ENCODE measurements at places on chromosomes 2 and 18. TPM values are rescaled to one million over a fixed set of nuclear protein-coding genes. Genes with fewer than 3 reads are reported as not detected.

GRCh38 chr2:219453671-219454590, 19.3 kb downstream of the SPEG start:
- H3K27me3 ChIP-seq, result no peaks in the 10 kb centered on the region
- H3K27ac ChIP-seq, result no peak overlapping the region
- peaks cover 16% of the 10 kb centered on the region for H3K4me1 ChIP-seq
- H3K4me3 ChIP-seq, result no peak overlapping the region

DNA sequence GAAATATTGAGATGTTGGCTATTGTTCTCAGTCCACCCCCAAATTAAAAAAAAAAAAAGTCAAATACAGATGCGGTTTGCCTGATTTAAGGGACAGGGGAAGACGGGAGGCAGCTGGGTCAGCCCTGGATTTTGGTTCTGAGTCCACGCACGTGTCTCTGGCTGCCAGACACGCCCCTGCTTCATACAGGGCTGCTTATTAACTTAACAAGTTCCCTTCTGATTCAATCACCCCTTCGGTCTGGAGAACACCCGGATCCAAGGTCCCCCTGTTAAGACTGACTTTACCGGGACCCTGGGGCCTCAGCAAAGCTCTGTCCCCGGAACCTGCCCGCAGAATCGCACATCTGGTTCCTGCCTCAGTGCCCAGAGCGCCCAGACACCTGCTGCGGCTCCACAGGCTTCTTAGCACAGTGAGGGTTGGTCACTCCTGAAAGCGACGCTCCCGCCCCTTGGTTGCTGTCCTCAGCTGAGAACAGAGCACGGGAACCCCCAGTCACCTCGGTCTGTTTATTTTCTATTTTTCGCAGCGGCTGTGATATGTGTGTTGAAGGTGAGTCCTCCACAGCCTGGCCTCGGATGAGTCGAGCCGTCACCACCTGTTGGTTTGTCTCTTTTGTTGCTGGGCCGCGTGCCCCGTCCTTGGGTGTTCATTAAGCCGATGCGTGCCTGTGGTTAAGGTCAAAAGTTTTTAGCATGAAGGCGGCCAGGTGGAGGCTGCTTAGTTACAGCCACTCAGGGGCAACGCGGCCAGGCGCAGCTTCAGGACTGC, 57.2 kb downstream of the RTP5 start:
- DNase-seq, result no peak
- H3K4me3 ChIP-seq, result no peak overlapping the region
- H3K27me3 ChIP-seq, result no peaks in the 10 kb centered on the region
- no peak overlapping the region for H3K27ac ChIP-seq
- no peaks in the 10 kb centered on the region for H3K36me3 ChIP-seq

DNA sequence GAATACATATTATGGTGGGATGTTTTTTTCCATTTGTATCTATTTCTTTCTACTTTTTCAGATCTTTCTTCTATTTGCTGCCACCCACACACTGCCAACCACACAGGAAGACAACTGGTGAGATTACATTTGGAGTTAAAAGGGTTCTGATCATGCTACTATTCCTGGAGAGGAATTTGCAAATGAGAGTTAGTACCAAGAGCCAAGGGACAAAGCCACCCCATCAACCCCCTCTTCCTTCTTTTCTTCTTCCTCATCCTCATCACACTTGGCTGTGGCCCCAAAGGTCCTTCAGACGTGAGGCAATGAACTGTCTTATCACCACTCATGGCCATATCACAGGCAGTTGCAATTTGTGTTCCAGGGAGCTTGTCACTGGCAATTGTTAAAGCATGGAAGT, 215.6 kb upstream of the SLC14A2 start:
- H3K4me1 ChIP-seq, result no peaks in the 10 kb centered on the region
- H3K27ac ChIP-seq, result no peak overlapping the region
- DNase-seq, result no peak
- H3K27me3 ChIP-seq, result peaks cover 5% of the 10 kb centered on the region
- H3K4me3 ChIP-seq, result no peak overlapping the region

GRCh38 chr2:24076849-24077534, 866 bp upstream of the SF3B6 start:
- no peaks in the 10 kb centered on the region for H3K27me3 ChIP-seq
- H3K4me1 ChIP-seq, result peaks cover 21% of the 10 kb centered on the region

The CXCR4 gene
- 1.3 TPM for total RNA-seq

The NR4A2 gene
- 0.66 TPM for total RNA-seq

GRCh38 chr2:157440404-157441071, 3.4 kb downstream of the CYTIP start:
- no peak overlapping the region for H3K4me3 ChIP-seq
- no peaks in the 10 kb centered on the region for H3K36me3 ChIP-seq

The CHST9 gene
- total RNA-seq, result 16.8 TPM

The NPPC gene
- 0.98 TPM for total RNA-seq

GRCh38 chr2:98514096-98514639, 69.5 kb downstream of the INPP4A start:
- H3K4me3 ChIP-seq, result no peak overlapping the region
- no peak overlapping the region for H3K27ac ChIP-seq
- peaks cover 18% of the 10 kb centered on the region for H3K4me1 ChIP-seq
- no peaks in the 10 kb centered on the region for H3K27me3 ChIP-seq
- H3K36me3 ChIP-seq, result no peaks in the 10 kb centered on the region

The FBXO48 gene
- total RNA-seq, result 1.3 TPM

- no peaks in the 10 kb centered on the region for H3K27me3 ChIP-seq
- no peaks in the 10 kb centered on the region for H3K36me3 ChIP-seq
- H3K4me1 ChIP-seq, result no peaks in the 10 kb centered on the region
- DNase-seq, result no peak
Observed at GRCh38 chr2:228378696-228379425, 197.4 kb upstream of the SPHKAP start.

- no peak for DNase-seq
- no peak overlapping the region for H3K4me3 ChIP-seq
- H3K36me3 ChIP-seq, result no peaks in the 10 kb centered on the region
Observed at GRCh38 chr18:43278355-43278754, 1.1 kb upstream of the SYT4 start.

- H3K36me3 ChIP-seq, result peaks cover 3% of the 10 kb centered on the region
- H3K27ac ChIP-seq, result no peak overlapping the region
- H3K4me3 ChIP-seq, result no peak overlapping the region
- H3K27me3 ChIP-seq, result no peaks in the 10 kb centered on the region
Observed at GRCh38 chr2:19256121-19256601, 102.3 kb downstream of the OSR1 start.

The SULT1C2 gene
- total RNA-seq, result 2.2 TPM

The SKOR2 gene
- 0.34 TPM for total RNA-seq

DNA sequence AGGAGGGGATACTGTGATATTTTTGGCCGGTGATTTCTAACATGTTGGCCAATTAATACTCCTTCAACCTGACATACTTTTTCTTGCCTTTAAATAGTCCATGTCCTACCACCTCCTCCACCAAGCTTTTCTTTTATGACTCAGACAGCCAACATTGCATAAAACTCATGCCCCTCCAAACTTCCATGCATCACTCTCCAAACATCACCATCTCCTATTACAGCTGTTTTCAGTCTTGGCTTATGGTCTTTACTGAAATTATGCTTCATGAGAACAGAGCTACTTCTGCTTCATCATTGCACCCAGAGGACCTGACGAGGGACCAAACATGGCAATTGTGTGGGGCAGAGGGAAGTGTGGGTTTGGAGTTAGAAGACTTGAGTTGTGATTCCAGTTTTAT, 305.4 kb downstream of the LPIN1 start:
- peaks cover 7% of the 10 kb centered on the region for H3K36me3 ChIP-seq
- H3K4me1 ChIP-seq, result peaks cover 17% of the 10 kb centered on the region
- DNase-seq, result no peak
- no peak overlapping the region for H3K27ac ChIP-seq

The MOCOS gene
- total RNA-seq, result 5.3 TPM

- H3K4me1 ChIP-seq, result peaks cover 32% of the 10 kb centered on the region
- no peak overlapping the region for H3K4me3 ChIP-seq
- no peak for DNase-seq
- no peaks in the 10 kb centered on the region for H3K27me3 ChIP-seq
- peak overlapping the region; percentile 69 for H3K27ac ChIP-seq
Observed at GRCh38 chr2:209577376-209578357, 153.8 kb downstream of the MAP2 start.

DNA sequence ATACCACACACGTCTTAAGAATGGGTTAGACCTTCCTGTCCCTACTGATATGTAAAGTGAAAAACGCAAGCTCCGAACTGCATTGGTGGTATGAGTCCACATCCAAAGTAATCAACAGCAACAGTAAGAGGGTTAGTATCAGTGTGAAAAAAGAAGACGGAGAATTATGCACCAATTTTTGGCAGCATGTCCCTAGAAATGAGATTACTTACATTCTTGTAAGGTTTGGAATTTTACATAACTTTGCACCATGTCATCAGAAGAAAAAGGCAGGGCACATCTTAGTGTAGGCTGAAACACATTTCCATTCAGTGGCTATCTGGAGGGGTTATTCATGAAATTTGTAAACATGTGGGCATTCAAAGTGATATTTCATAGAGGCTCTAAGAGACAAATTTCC, 88.2 kb downstream of the LONRF2 start:
- H3K4me3 ChIP-seq, result no peak overlapping the region
- no peak overlapping the region for H3K27ac ChIP-seq
- H3K36me3 ChIP-seq, result no peaks in the 10 kb centered on the region
- peaks cover 31% of the 10 kb centered on the region for H3K4me1 ChIP-seq
- H3K27me3 ChIP-seq, result no peaks in the 10 kb centered on the region

DNA sequence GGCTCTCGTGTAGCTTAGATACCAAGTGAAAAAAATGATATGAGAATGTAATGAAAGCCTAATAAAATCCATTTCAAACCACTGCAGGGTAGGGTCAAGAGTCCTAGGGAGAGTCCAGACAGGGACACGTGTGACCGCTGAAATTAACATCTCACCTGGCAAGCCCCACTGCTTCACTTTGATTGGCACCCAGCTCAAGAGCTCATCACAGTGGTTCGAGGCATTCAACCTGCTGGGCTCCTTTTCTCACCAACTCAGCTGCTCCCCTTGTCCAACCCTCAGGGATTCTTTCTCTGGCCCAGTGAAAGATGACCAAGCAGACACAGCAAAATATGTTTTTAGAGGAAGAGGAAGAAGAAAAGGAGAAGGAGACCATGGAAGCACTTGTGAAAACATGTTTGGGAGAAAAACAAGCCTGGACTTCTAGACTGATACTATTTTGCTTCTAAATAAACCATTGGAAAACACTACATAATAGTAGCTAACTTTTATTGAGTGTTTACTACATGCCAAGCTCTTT, 49.2 kb upstream of the CREB1 start:
- peaks cover 41% of the 10 kb centered on the region for H3K4me1 ChIP-seq
- H3K36me3 ChIP-seq, result no peaks in the 10 kb centered on the region
- H3K4me3 ChIP-seq, result no peak overlapping the region
- DNase-seq, result no peak
- no peaks in the 10 kb centered on the region for H3K27me3 ChIP-seq
- no peak overlapping the region for H3K27ac ChIP-seq

DNA sequence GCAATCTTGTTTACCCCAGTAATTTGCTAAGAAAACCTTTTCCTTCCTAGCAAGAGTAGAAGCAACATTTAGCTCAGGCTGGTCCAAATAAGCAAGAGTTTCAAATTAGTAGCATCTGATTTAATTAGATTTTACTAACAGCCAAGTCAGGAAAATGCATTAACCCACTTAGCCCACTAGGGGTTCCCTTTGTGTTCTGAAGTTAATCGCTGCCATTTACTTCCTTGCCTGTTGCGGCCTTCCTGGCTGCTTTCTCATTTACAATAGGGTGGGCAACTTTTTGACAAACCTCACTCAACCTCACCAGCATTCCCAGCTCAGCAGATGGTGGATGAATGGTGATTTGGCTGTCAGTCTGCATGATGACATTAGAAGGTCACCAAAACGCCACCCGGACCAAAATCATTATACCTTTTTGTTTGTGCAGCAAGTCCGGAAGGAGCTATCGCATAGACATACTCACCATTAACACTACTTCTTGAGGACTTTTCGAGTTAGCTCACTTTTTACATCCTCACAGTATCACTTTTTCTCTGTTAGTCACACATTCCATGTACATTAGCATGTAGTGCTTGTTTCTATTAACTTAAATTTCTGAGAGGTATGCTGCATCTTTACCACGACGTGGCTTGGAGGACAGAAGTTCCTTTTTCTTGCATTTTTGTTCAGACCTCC, 101.5 kb upstream of the SETBP1 start:
- H3K4me1 ChIP-seq, result peaks cover 16% of the 10 kb centered on the region
- H3K27me3 ChIP-seq, result no peaks in the 10 kb centered on the region
- no peaks in the 10 kb centered on the region for H3K36me3 ChIP-seq
- peak; percentile 12 for DNase-seq
- H3K4me3 ChIP-seq, result no peak overlapping the region

DNA sequence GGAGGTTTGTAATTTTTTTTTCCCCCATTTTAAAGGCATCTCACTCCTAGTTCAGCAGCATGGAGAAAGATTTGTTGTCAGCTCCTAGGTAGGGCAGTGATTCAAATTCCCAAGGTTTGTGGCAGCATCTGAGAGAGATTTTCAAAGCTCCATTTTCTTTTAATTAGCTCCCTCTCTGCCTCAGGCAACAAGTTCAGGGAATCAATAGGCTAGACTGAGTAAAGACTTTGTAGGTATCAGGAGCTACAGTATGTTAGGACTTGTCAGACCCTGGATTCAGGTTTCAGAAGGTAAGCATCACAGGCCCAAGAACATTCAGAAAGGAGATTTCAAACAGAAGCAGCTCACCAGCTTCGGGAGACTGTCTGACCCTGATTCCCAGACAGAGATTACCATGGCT, 273.3 kb upstream of the ERBB4 start:
- no peaks in the 10 kb centered on the region for H3K27me3 ChIP-seq
- no peak overlapping the region for H3K27ac ChIP-seq
- no peaks in the 10 kb centered on the region for H3K36me3 ChIP-seq
- DNase-seq, result no peak
- H3K4me3 ChIP-seq, result no peak overlapping the region
- H3K4me1 ChIP-seq, result no peaks in the 10 kb centered on the region

The COLEC12 gene
- 0.39 TPM for total RNA-seq

DNA sequence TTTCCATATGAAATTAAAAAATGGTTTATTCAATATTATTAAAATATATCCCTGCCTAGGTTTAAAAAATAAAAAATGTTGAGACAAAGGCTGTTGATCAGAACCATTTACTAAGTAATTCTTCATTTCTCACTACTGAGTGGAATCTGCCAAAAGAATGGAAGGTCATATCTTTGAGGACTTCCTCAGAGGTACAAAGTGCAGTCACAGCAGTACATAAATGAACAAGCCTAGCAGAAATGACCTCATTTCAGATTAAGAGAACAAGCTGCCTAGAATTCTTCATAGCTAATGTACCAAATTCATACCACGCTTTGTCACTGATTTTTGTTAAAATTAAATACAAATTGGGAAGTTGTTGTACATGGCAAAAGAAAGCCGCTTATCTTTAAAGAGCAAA, 318.9 kb upstream of the TFPI start:
- DNase-seq, result no peak
- peaks cover 6% of the 10 kb centered on the region for H3K27me3 ChIP-seq
- no peak overlapping the region for H3K27ac ChIP-seq
- peaks cover 18% of the 10 kb centered on the region for H3K36me3 ChIP-seq
- H3K4me3 ChIP-seq, result no peak overlapping the region
- peaks cover 7% of the 10 kb centered on the region for H3K4me1 ChIP-seq

The CHRNG gene
- not detected for total RNA-seq

- H3K27me3 ChIP-seq, result no peaks in the 10 kb centered on the region
- H3K36me3 ChIP-seq, result no peaks in the 10 kb centered on the region
- no peak overlapping the region for H3K27ac ChIP-seq
- peaks cover 27% of the 10 kb centered on the region for H3K4me1 ChIP-seq
- DNase-seq, result no peak
Observed at GRCh38 chr2:239829326-239829725, 195.8 kb downstream of the NDUFA10 start.
